ENCODE measurements at places on chromosomes 1 and 21.
A peak's percentile ranks its signal among the peaks of the same experiment; 100 is the strongest.

- no peak for DNase-seq
Measured at GRCh38 chr1:56434740-56435139, 144.6 kb downstream of the PLPP3 start.

- no peak for DNase-seq
Measured at GRCh38 chr1:119924948-119925898, 28.9 kb upstream of the ADAM30 start.

GRCh38 chr1:233485809-233486398 is 128.0 kb upstream of the KCNK1 start:
- DNase-seq = no peak

DNA sequence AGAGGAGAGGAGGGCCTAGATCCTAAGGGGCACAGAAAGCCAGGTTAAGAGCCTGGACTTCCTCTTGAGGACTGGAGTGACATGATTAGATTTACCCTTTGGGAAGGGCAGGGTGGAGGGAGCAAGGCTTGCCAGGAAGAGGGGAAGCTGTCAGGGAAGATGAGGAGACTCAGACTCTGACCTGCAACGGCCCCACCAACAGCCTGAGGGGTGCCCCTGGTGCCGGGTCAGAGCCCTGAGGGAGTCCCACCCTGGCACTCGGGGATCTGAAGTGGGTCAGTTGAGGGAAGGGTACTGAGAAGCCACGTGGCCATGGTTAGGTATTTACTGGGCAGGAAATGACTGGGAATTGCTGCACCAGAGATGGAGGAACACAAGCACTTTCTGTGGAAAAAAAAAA is 9.8 kb downstream of the ECE1 start:
- DNase-seq = no peak

DNA sequence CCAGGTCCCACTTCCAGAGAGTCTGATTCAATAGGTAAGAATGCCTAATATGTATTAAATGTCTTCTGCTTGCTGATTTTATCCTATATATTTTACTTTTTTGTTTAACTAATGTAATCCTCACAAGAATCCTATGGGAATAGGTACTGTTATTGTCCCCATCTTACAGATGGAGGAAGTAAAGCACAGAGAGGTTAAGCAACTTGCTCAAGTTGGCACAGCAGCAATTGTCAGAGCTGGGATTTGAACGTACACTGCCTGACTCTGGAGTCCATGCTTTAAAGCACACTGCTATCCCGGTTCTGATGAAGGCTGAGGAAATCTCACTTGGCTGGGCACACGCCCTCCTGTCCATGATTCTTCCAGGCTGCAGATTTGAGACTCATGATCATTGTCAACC is 62.8 kb downstream of the IGSF21 start:
- DNase-seq = no peak

DNA sequence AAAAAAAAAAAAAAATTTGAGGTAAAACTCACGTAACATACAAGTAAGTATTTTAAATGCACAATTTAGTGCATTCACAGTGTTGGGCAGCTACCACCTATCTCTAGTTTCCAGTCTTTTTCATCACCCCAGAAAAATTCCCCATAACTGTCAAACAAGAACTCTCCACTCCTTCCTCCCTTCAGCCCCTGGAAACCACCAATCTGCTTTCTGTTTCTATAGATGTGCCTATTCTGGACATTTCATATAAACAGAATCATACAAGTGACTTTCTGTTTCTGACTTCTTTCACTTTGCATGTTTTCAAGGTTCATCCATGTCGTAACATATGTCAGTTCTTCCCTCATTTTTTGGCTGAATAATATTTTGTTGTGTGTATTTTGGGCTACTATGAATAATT is 24.9 kb upstream of the ETS2 start:
- no peak for DNase-seq

DNA sequence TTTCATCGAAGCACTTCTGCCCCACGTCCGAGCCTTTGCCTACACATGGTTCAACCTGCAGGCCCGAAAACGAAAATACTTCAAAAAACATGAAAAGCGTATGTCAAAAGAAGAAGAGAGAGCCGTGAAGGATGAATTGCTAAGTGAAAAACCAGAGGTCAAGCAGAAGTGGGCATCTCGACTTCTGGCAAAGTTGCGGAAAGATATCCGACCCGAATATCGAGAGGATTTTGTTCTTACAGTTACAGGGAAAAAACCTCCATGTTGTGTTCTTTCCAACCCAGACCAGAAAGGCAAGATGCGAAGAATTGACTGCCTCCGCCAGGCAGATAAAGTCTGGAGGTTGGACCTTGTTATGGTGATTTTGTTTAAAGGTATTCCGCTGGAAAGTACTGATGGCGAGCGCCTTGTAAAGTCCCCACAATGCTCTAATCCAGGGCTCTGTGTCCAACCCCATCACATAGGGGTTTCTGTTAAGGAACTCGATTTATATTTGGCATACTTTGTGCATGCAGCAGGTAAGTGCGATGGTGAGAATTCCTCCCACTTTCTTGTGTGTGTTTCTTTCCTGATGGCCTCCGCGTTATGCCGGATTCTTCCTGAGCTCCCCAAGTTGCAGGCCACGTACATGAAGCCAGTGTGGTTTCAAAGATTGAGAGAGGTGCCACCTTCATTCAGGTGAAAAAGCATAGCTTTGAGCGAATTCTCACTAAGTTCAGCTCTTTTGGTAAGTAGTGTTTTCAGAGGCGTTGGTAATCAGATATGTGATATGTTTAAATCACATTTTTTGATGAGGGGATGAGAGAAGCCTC is 6.0 kb downstream of the NFIA start:
- DNase-seq = no peak

GRCh38 chr1:163774978-163775620 is 453.3 kb downstream of the NUF2 start:
- DNase-seq = no peak

DNA sequence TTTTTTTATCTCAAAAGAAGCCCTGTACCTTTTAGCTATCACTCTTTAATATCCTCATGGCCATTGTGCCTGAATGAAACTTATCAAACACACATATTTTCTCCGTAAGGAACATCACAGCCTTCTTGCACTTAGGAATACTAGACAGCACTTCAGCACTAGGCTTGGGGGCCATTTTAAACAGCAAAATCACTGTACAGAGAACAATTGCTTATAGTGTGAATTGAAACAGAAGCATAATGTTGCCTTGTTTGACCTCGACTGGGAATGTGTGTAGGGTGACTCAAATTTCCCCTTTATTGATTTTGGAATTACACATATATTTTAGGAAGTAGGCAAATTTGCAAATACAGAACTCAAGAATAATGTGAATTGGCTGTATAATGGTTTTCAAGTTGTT is 36.4 kb downstream of the KYAT3 start:
- no peak for DNase-seq

- DNase-seq = no peak
Measured at GRCh38 chr1:52060822-52061221, 4.7 kb downstream of the BTF3L4 start.

DNA sequence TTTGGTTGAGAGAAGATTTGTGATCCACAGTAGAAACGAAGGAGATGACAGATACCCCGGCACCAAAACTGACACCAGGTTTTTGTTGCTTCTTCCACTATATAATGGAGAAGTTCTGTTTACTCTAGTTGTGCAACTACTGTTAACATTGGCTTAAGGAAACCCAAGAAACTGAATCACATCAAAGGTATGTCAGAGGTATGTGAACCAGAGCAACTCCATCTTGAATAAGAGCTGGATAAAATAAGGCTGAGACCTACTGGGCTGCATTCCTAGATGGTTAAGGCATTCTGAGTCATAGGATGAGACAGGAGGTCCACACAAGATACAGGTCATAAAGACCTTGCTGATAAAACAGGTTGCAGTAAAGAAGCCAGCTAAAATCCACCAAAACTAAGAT is 173.7 kb upstream of the CAMK1G start:
- DNase-seq = peak; percentile 64

DNA sequence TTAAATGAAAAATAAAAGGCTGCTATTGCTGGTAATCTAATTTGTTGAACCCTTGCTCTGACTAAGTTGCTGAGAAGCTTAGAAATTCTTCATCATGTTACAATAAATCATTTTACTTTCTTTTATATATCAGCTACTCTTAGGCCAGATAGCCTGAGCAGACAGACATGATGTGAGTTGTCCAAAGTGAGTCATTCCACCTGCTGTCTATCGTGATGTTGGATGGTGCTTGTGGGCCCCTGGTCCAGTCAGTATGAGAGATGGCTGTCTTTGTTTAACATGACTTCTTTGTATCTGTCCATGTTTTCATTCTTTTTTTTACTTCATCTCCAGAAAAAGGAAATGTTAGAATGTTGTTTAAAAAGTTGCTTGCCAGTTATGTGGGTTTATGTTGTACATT is 188.8 kb downstream of the ADGRL2 start:
- no peak for DNase-seq

DNA sequence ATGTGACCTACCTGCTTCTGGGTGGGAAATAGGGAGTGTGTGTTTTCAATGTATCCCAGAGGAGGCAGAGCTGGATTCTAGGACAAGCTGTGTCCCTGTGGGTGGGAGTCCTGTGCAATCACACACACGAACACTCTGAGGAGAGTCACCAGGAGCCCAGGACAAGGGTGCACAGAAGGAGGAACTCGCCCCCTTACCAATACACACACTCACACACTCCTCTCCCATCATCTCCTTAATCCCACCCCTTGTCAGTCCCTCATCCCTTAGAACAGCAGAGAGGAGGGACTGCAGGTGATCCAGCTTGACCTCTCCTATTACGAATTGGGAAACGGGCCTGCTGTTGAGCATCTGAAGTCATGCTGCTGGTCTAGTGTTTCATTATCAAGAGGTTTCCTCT is 8.5 kb upstream of the MYBPHL start:
- DNase-seq = no peak

DNA sequence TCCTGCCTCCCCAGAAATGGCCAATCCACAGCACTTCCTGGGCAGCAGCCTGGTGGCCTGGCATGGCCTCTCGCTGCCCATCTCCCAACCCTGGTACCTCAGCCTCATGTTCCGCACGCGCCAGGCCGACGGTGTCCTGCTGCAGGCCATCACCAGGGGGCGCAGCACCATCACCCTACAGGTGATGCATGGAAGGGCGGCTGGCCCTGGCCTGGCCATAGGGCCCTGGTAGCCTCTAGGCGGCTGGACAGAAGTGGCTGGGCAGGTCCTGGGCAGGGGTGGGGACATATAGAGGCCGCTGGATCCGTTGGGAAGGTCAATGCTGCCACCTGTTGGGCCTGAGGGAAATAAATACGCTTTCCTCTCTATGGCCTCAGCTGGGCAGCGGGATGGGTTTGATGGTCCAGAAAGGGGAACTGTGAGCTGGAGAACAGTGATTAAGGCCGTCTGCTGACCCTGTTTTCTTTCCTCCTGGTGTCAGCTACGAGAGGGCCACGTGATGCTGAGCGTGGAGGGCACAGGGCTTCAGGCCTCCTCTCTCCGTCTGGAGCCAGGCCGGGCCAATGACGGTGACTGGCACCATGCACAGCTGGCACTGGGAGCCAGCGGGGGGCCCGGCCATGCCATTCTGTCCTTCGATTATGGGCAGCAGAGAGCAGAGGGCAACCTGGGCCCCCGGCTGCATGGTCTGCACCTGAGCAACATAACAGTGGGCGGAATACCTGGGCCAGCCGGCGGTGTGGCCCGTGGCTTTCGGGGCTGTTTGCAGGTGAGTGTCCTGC is 14.4 kb downstream of the CELSR2 start:
- DNase-seq = peak; percentile 85
